ENCODE measurements at places on chromosomes 1 and 21.
A peak's percentile ranks its signal among the peaks of the same experiment; 100 is the strongest.

- DNase-seq = peak; percentile 95
Measured at GRCh38 chr1:84573481-84573966, 716 bp downstream of the CTBS start.

GRCh38 chr1:111406321-111406768 lies 21.2 kb downstream of the OVGP1 start:
- DNase-seq = no peak

- no peak for DNase-seq
Measured at GRCh38 chr1:1162597-1163537, 10.8 kb upstream of the TTLL10 start.

DNA sequence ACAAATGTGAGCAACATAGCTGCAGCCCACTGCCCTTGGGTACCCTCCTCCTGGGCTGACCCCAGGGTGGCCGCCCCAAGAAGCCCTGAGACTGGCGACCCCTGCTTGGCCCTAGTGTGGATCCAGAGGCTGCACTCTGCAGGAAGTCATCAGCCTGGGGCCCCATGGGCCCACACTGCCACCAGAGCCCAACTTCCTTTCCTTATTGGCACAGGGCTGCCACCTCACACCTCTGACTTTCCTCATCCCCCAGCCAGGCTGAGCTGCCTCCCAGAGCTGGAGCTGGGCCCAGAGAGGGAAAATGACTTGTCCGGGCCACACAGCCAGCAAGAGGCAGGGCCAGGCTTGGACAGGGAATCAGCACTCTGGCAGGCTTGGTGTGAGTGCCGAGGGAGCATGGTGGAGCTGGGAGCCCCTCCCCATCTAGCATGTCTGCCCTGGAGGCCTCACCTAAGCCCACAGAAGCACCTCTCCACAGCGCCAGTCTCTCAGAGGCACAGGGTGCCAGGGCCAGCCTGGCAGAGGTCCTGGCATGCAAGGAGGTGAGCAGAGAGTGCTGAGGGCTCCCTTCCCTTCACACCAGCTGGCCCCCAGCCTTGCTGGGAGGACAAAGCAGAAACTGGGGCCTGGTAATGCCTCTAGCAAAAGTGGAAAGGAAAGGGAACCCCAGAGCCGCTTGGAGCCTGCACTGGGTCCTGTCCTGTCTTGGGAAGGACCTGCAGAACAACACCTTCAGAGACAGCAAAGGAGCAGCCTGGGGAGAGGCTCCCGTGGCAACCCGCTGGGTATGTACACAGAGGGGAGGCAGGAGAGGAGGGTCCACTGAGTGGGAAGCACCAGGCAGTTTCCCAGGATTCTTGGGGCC lies 3.2 kb downstream of the RAP1GAP start:
- DNase-seq = no peak

GRCh38 chr21:31732597-31733550 lies 956 bp upstream of the SCAF4 start:
- DNase-seq = peak; percentile 69

- no peak for DNase-seq
Measured at GRCh38 chr1:238111516-238111915, 220.8 kb upstream of the ZP4 start.

DNA sequence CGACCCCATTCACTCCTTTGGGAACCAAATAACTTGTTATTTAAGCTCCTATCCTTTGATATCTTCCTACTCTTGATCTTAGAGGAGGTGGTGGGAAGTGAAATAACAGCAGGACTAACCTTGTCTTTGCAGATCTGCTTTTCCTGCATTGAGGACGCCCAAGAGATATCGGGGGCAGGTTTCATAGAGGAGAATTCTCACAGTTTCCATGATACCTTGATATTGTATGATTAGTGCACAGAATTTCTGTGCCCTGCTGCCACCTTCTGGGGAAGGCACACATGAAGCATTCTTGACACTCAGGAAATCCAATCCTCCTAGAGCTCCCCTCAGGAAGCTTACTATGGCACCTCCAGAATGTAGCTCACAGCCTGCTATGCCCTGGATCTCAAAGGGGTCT lies 1.6 kb downstream of the CD1B start:
- DNase-seq = peak; percentile 5

DNA sequence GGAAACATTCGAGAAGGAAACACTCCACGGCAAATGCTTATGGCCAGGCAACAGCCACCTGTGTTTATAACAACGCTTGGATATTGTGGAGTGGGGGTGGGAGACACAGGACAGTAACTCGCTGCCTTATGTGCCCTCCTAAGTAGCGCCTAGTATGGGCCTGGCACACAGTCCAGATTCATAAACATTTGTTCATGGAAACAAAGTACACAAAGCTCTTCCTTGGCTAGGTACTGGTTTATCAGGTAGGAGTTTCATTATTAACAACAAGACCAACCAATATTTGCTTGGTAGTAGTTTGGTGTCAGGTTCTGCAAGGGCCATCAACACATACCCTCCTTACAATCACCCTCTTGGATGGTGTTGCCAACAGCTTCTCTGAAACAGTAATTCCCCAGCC lies 23.4 kb downstream of the TMCO4 start:
- DNase-seq = no peak

GRCh38 chr1:70415882-70416281 lies 4.8 kb downstream of the CTH start:
- DNase-seq = no peak

DNA sequence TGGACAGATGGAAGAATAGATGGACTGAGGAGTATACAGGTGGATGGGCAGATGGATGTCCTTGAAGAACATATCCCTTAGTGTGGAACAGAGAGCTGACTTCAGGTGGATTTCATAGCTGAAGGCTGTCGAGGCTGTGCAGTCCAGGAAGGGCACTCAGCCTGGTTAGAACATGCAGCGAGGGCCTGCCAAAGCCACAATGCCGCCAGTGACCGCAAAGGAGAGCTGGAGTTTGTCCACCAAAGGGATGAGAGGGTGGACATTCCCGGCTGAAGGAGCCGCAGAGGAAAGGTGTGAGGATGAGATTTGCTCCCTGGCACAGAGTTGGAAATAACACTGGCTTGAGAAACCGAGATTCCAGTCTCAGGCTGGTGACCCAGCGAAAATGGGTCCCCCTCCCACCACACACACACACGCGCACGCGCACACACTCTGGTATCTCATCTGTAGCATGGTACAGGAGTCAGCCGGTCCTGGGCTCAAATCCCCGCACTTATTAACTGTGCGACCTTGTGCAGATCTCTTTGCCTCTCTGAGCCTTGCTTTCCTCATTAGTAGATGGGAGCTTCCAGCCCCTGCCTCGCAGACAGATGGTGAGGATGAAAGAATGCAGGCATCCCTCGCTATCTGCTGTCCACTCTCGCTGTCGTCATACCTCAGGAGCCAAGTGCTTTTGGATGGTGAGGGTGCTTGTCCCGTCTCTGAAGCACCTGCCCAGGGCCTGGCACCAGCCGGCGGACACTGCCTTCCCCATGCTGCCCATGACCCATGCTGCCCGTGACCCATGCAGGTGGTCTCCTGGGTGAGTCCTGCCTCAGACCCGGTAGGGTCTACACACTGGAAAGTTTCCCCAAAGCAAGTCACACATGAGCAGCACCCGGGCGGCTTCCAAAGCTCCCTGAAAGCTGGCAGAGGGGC lies 26.8 kb upstream of the EFHD2 start:
- DNase-seq = peak; percentile 20

DNA sequence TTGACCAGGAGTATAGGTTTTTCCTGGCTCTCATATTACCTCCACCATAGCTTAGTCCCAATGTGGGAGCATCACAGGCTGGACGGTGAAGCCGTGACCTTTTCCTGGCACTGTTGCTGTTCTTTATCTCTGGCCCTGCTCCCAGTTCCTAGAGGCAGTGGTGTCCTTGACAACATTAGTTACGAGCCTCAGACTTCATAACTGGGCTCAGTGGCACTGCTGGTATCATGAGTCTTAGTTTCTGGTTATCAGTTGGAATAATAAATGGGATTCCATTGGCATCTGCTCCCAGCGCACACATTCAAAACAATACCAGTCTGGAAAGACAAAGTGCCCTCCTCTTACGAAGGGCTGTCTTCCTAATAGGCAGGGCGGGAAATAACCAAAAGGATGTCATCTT lies 8.0 kb downstream of the RNPEP start:
- DNase-seq = no peak

Data from NCI-H82 (cell line).